Progenitor cell of endocrine pancreas (in vitro differentiated cells): ENCODE measurements at places on chromosomes 11 and 22.

DNA sequence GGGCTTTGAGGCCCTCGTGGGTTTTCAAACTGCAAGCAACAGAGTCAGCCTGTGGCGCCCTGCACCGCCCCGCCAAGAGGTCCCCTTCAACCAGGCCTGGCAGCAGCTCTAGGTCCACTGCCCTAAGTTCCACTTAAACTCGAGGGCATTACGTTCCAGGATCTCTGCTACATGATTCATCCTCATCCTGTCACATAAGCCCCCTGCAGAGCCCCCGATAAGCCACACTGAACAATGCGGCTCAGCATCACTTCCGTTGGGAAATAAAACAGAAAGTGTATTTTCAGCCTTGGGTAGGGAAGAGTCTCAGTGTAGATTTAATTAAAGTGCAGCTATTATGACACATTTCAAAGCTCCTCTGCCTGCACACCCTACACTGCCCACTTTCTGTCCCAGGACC, 24.6 kb downstream of the SULT4A1 start:
- H3K4me3 ChIP-seq = no peak overlapping the region
- H3K27ac ChIP-seq = no peak overlapping the region
- peaks cover 3% of the 10 kb centered on the region for H3K36me3 ChIP-seq
- H3K27me3 ChIP-seq = no peaks in the 10 kb centered on the region
- DNase-seq = no peak

- peaks cover 4% of the 10 kb centered on the region for H3K27me3 ChIP-seq
- H3K4me1 ChIP-seq = peaks cover 14% of the 10 kb centered on the region
- H3K36me3 ChIP-seq = no peaks in the 10 kb centered on the region
- no peak overlapping the region for H3K27ac ChIP-seq
- no peak for DNase-seq
- no peak overlapping the region for H3K4me3 ChIP-seq
These were observed 23.7 kb upstream of the BID start for GRCh38 chr22:17797721-17798559.

DNA sequence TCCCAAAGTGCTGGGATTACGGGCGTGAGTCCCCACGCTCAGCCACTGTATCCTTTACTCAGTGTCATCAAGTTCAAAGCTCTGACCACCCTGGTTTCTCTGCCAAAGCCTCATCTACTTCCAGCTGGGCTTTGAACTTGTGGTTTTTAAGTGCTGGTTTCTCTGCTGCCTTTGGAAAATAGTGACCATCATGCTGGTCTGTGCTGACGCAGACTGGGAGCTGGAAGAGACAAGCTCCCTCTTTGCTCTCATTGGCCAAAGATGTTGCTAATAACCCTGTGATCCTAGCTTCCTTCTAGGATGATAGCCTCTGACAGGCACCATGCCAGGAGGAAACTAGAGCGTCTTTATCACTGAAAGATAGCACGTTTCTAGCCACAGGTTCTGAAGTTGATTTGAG, 62.4 kb downstream of the ALX4 start:
- DNase-seq = no peak
- H3K27me3 ChIP-seq = no peaks in the 10 kb centered on the region
- H3K4me3 ChIP-seq = no peak overlapping the region
- H3K36me3 ChIP-seq = peaks cover 25% of the 10 kb centered on the region

DNA sequence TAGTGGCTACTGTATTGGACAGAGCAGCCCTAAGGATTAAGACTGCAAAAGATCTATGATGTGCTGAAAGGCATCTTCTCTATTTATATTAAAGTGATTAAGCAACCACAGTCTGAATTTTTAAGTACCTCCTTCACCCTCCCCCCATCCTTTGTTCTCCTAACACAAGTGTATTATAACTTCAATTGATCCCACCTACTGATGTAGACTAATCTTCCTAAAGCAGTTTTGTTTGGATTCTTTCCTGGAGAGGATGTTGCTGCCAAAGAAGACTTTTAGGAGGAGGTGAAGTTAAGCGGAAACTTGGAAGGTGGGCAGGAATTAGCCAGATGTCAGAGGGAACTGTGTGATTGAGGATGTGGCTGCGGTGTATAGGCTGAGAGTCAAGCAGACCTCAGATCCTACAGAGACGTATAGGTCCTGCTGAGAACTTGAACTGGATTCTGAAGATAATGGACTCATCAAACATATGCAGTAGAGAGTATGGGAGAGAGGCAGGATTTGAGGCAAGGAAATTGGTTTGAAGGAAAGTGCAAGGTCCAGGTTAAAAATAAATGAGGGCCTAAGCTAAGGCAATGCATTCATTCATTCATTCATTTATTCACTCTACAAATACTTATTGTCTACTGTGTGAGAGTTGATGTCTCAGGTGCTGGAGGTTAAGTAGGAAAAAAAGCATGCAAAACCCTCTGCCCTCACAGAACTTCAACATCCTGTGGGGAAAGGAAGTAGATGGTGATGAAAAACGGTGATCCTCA, 5.2 kb upstream of the RASSF10 start:
- peaks cover 24% of the 10 kb centered on the region for H3K4me1 ChIP-seq
- no peak overlapping the region for H3K27ac ChIP-seq
- H3K27me3 ChIP-seq = no peaks in the 10 kb centered on the region
- no peak for DNase-seq
- H3K4me3 ChIP-seq = no peak overlapping the region

DNA sequence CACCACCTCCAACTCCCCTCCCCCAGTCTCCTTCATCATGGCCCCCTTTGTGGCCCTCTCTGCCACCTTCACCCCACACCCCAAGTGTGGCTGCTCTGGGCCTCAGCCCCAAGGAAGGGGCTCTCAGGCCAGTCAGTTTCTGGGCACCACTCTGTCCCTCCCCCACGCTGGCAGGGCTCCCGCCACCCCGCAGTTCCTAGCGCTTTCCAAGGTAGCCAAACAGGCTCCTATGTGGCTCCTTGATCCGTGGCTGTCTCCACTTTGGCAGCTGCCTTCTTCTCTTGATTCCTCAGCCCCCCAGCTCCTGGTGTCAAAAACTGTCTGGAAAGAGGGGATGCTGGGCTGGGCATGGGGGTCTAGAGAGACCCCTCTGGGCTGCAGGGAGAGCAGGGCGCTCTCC, 10.4 kb upstream of the CACNA1I start:
- H3K36me3 ChIP-seq = no peaks in the 10 kb centered on the region
- DNase-seq = no peak
- peaks cover 56% of the 10 kb centered on the region for H3K27me3 ChIP-seq
- H3K4me1 ChIP-seq = peaks cover 1% of the 10 kb centered on the region
- H3K4me3 ChIP-seq = no peak overlapping the region
- no peak overlapping the region for H3K27ac ChIP-seq

DNA sequence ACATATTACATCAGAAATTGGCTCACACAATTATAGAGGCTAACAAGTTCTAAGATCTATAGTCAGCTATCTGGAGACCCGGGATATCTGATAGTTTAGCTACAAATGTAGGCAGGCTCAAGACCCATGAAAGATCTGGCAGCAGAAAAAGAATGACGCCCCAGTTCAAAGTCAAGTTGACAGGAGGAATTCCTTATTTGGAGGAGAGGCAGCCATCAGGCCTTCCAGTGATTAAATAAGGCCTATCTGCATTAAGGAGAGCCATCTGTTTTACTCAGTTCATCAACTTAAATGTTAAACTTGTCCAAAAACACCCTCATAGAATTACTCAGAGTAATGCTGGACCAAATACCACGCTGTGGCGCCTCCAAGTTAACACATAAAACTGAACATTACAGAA, 1402.6 kb downstream of the FAM181B start:
- H3K4me1 ChIP-seq = no peaks in the 10 kb centered on the region
- H3K36me3 ChIP-seq = no peaks in the 10 kb centered on the region
- H3K27me3 ChIP-seq = no peaks in the 10 kb centered on the region
- H3K4me3 ChIP-seq = no peak overlapping the region

GRCh38 chr11:75041263-75041662, 52.5 kb downstream of the NEU3 start:
- no peak for DNase-seq
- H3K36me3 ChIP-seq = peaks cover 3% of the 10 kb centered on the region
- no peaks in the 10 kb centered on the region for H3K4me1 ChIP-seq
- no peak overlapping the region for H3K27ac ChIP-seq
- H3K27me3 ChIP-seq = no peaks in the 10 kb centered on the region
